Esophagus squamous epithelium (tissue), 5 donors: ENCODE measurements at places on chromosomes 5 and 9.

- no peak for DNase-seq
Observed at GRCh38 chr9:34170237-34170991, 8.4 kb upstream of the UBAP1 start.

DNA sequence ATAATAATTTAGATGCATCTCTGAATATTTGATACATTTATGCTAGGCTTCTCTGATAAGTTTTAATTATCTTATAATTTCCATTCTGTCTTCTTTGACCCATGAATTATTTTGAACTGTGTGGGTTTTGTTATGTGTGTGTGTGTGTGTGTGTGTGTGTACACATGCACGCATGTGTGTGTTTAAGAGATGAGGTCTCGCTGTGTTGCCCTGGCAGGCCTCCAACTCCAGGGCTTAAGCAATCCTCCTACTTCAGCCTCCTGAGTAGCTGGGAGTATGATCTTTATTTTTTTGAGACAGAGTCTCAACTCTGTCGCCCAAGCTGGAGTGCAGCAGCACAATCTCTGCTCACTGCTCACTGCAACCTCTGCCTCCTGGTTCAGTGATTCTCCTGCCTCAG is 75.4 kb downstream of the NDUFAF2 start:
- no peak for DNase-seq

DNA sequence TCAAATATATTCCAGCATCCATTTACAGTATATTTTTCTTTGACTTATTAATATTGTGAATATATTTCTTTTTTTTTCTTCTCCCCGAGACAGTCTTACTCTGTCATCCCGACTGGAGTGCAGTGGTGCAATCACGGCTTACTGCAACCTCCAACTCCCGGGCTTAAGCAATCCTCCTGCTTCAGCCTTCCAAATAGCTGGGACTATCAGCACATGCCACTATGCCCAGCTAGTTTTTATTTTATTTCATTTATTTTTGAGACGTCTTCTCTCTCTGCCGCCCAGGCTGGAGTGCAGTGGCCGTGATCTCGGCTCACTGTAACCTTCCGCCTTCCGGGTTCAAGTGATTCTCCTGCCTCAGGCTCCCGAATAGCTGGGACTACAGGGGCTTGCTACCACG is 7.4 kb upstream of the GLIPR2 start:
- DNase-seq, result no peak

DNA sequence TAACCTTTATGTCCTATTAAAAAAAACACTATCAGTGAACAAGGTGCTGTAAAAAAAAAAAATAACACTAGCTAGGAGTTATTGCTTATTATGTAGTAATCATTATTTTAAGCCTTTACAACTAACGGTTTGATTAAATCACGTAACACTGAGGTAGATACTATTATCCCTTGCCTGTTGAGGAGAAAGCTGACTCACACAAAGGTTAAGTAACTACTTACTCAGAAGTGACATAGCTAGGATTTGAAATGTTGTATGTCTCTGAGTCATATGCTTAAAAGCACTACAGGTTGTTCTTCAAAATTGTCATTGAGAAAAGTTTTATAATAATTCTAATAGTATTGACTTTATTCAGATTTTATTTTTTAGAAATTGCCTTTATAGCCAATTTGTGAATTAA is 8.8 kb downstream of the TENT2 start:
- DNase-seq, result no peak

GRCh38 chr5:177004961-177005360 is 1.6 kb downstream of the UIMC1 start:
- DNase-seq, result no peak

DNA sequence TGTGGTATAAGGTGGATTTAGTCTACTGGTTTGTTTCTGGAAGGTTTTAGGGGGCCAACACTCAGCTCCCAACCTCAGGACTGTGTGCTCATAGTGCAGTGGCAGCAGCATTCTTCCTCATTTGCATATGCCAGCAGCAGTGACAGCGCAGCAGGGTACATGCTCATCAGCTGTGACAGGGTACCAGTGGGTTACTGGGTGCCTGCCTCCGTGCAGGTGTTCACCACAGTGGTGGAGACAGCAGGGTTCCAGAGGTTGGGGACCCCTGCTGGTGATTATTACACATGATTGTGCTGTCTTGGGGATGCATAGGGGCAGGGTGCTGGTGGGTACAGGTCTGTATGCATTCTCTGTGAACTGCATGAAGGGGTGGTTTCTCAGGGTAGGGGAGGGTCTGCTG is 45.5 kb upstream of the IFNE start:
- DNase-seq, result no peak

DNA sequence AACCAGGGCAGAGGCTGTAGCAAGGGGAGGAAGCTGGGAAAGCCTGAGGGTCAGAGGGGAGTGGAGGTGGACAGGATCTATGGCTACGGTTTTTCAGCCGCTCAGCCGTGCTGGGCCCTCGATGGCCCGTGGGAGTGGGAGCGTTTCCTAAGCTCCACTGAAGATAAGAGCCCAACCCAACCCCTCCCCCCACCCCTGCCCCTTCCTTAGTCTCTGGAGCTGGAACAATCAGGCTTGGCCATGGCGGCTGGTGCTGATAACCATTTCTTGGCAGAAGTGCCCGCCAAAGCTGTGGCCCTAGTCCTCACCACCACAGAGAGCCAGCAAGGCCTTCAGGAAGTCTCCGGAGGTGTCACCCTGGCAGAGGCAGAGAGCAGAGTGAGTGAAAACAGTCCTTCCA is 20.3 kb upstream of the TNIP1 start:
- DNase-seq, result no peak

GRCh38 chr5:72452515-72453245 is 54.5 kb downstream of the ZNF366 start:
- no peak for DNase-seq

- no peak for DNase-seq
Observed at GRCh38 chr5:173302546-173303155, 25.6 kb downstream of the STC2 start.

DNA sequence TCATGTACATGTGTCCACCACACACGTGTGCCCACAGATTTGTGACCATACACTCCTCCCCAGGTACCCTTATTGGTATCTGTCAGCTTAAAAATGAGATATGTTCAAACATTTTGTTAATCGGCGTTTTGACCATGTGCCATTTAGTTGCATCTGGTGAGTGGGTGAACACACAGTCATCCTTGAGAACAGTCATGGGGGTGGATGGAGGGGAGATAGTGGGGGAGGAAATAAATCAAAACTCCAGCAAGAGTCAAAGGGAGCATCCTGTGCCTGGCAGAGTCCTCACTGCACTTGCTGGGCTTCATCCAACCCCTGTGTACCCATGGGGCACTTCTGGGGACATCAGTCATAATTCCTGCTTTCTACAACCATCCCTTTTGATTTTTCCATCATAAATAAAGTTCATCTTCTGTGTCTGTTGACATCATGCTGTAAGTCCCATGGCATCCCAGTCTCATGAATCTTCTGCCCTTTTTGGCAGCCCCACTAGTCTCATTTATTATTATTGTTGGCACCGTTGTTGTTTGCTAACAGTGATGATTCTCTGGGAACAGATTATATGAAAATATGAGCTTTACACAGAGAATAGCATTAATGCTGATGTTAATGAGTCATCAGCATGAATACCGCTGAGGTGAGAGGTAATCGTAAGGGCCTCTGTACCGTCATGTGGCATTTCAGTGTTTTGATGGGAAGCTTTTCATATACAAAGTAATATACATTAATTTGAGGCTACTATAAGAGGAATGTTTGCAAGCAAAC is 24.4 kb upstream of the CLK4 start:
- DNase-seq, result no peak

- DNase-seq, result no peak
Observed at GRCh38 chr5:134561871-134562296, 36.4 kb downstream of the JADE2 start.

GRCh38 chr5:136193322-136193935 is 467 bp upstream of the SMIM32 start:
- DNase-seq, result no peak

DNA sequence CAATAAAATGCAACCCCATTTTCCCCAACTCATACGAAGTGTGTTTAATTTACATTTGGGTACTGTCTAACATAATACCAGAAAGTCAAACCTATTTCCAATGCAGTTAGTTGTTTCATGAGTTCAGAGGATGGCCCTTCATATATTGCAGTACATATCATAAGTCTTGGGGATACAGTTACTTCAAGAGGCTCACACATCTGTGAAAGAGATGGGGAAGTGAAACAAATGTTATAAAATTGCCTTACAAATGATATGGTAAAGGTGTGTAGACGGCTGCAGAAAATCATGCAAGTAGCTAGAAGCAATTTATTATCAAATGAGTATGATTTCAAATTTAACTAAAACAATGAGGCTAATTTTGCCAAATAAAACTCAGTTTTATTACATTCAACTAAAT is 219.0 kb upstream of the CDH12 start:
- no peak for DNase-seq

DNA sequence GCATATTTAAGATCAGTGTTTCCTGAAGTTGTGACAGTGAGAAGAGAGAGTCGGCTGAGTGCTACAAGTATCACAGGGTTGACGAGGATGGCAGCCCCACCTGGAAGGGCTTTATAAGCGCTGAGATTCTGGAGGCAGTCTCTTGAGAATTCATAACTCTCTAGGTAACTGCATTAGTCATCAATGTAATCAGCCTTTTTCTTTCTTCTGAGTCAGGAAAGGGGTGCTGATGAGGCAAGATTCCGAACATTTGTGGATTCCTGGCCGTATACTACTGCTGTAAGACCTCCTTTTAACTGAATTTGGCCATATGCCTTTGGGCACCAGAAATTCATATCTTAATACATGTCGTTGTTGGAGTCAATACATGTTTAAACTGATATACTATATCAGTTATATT is 6.6 kb upstream of the RNF20 start:
- DNase-seq, result no peak

DNA sequence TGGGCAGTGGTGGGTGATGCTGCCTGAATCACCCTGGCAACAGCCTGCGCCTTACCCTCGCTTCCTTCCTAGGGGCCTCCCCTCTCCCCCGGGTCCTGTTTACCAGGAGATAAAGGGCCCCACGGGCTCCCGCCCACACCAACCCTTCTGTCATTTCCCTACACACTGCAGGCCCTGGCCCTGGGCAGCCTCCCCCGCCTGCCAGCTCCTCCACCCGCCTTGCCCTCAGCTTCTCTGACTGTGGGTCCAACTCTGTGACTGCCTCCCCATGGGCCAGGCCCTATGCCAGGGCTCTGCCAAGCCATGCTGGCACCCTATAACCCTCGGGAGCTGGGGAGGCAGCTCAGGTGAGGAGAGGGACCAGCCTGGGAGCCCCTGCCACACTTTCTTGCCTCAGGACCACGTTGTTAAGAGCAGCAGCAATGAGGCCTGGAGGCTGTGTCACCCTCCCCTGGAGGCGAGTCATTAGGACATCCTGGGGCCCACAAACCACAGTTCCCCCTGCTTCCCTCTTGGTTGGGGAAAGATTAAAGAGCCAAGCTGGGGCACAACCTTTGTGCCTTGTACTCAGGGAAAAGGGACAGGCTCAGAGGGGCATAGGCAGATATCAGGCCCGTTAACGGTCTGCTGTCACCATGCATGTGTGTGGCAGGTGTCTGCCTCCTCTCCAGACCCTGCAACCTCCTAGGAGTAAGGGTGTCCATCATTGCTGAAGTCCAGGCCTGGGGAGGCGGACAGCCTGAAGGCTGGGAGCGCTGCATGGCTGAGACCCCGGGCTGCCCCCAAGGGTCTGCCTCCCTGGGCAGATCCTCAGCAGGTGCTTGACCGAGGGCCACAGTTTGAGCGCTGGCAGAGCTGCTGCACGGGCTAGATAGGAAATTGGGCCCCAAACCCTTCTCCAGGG is 2.8 kb downstream of the MGAT4B start:
- DNase-seq, result no peak

- peak; percentile 66 for DNase-seq
Observed at GRCh38 chr5:112921833-112922817, at the start of gene REEP5. Gene REEP5 (minus strand): TSS chr5:112922227. CDS start chr5:112922190, 37 bp downstream.

GRCh38 chr5:34898258-34898895 is 16.9 kb downstream of the RAD1 start:
- DNase-seq, result no peak

DNA sequence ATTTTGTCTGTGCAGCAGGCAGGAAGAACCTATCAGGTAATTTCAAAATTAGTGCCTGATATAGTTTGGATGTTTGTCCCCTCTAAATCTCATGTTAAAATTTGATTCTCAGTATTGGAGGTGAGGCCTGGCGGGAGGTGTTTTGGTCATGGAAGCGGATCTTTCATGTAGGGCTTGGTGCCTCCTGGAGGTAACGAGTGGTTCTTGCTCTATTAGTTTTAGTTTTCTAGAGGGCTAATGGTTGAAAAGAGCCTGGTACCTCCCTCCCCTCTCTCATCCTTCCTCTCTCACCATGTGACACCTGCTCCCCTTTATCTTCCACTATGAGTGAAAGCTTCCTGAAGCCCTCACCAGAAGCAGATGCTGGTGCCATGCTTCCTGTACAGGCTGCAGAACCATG is 106.3 kb downstream of the DRD1 start:
- DNase-seq, result no peak

- DNase-seq, result no peak
Observed at GRCh38 chr9:96241391-96241809, 60.6 kb downstream of the HSD17B3 start.

- DNase-seq, result no peak
Observed at GRCh38 chr5:179137643-179138567, 77.7 kb downstream of the ZNF354C start.

GRCh38 chr5:90134892-90135291 is 274.7 kb downstream of the CETN3 start:
- no peak for DNase-seq

GRCh38 chr5:143533475-143533874 is 130.0 kb upstream of the NR3C1 start:
- DNase-seq, result no peak

DNA sequence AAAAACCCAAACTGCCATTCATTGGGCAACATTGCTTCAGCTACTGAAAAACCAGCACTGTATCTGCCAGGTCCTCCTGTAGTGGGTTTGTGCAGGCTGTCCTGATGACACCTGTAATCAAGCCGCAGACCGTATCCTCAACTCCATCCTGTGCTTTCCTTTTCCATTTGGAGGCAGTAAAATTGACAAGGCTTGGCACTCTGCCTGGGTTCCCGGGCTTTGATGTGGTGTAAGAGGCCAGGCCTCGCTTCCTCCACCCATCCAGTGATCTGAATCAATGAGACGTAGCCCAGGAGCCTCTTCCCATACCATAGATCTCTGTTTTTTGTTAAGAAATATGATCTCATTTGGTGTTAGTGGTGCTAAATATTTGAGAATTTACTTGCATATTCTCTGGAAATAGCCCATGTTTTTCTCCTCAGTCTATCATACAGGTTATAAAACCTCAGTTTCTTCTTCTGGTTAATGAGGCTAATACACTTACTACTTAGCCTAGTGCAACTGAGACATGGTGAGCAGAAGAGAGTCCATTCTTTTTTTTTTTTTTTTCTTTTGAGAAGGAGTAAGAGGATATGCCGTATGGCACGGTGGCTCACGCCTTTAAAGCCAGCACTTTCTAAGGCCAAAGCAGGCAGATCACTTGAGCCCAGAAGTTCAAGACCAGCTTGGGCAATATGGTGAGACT is 34.8 kb downstream of the LSM11 start:
- no peak for DNase-seq

DNA sequence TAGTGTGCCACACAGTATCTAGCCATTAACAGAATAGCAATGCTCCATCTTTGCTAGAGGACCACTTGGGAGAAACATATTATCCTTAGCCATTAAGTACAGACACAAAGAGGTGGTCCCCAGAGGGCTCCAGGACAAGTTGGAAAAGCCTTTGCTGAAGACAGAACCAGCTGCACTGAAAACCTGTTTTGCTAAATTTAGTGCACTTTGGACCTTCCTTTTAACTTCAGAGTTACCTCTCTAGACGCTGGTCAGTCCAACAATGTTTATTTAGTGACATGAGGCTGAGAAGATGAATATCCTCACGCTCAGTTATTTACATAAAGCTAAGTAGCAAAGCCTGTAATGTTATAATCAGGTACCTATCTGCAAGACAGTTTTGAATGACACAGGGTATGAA is 265.0 kb upstream of the ZNF608 start:
- DNase-seq, result no peak
